Dorsolateral prefrontal cortex (tissue), 122 donors: ENCODE measurements at places on chromosomes 7 and 10. TPM values are rescaled to one million over a fixed set of nuclear protein-coding genes. Genes with fewer than 3 reads are reported as not detected.

DNA sequence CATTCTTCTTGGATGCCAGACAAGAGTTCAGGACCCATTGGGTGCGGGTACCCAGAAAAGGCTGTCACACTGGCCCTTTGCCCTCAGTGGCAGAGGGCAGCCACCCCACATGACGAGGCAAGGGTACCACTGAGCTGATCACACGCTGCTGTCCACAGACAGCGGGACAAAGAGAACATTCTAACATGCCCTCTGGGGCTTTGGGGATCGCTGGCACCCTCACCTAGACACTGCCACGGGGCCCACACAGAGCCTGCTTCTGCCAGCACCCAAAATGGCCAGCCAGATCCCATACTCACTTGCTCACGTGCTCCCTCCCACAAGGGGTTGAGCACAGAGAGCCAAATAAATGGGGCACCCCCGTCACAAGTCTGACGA is 16.7 kb upstream of the SPOCK2 start:
- no peak for DNase-seq

DNA sequence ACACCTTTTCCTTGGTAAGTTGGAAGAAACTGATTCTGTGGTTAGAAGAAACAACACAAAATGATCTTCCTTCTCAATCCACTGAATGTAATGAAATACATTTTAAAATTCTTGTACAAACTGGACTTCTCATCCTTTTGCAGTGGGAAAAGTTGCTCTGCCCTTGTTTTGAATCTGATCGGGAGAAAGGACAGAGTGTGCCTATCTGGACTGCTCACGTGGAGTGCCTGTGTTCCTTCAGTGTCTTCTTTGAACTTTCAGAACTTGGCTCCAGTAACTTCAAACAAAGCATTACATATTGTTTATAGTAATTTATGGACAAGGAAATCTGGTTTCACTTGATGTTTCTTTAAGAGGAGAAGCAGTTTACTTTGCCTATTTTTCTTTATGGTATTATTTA is 17.1 kb downstream of the SLC26A3 start:
- no peak for DNase-seq

DNA sequence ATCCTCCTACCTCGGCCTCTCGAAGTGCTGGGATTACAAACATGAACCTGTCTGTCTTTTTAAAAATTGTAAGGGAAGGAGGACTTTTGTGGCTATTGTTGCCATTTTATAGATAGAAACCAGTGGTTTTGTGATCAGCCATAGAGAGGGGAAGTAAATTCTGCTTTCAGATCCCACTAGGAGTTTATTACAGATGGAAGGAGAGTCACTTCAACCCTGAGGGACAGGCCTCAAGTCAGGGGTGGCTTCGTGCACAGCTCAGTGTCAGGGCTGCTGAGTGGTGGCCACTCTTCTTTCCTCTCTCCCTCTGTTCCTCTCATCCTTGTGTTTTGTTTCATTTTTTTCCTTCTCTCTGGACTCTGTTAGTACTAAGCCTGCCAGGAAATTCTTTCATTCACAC is 60.8 kb downstream of the OGDH start:
- no peak for DNase-seq

DNA sequence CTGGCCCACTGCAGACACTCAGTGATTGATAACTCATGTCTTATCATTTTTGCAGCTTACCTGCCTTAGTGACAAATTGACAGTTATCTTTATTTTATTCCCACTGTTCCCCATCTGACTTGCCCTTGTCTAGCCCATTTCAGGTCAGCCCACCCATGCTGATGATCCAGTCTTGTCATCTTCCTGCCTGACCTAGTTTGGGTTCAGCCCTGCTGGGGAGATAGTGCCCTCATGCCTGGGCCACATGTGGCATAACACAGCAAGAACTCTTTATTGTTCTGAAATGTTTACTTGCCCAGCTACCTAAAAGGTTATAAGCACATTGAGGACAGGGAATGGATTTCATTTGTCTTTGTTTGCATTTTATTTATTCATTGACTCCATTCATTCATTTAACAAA is 75.6 kb downstream of the ENTPD1 start:
- no peak for DNase-seq

DNA sequence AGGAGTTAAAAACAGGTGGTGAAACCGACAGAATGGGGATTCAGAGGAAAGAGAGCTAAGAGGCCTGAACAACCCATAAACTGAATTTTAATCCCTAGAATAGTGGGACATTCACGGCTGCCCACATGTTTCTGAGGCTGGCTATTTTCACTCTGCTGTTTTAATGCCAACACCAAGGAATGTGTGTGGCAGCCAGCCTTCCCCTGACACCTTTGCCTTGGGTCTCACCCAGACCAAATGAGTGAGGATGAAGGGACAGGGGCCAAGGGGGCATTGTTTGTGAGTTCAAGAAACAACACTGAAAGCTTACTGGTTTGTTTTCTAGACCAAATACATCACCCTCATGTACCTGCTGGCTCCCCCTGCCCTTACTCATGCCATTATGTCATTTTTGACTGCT is 164.3 kb downstream of the JAZF1 start:
- no peak for DNase-seq

- DNase-seq, result no peak
These were observed 35.8 kb downstream of the TAX1BP1 start for GRCh38 chr7:27775782-27776181.

DNA sequence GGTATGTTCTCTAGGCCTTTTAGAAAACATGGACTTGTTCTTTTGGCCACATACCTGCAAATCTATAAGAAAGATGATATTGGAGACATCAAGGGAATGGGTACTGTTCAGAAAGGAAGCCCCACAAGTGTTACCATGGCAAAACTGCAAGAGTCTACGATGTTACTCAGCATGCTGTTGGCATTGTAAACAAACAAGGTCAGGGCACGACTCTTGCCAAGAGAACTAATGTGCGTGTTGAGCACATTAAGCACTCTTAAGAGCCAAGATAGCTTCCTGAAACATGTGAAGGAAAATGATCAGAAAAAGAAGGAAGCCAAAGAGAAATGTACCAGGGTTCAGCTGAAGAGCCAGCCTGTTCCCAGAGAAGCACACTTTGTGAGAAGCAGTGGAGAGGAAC is 37.1 kb downstream of the SDK1 start:
- no peak for DNase-seq

DNA sequence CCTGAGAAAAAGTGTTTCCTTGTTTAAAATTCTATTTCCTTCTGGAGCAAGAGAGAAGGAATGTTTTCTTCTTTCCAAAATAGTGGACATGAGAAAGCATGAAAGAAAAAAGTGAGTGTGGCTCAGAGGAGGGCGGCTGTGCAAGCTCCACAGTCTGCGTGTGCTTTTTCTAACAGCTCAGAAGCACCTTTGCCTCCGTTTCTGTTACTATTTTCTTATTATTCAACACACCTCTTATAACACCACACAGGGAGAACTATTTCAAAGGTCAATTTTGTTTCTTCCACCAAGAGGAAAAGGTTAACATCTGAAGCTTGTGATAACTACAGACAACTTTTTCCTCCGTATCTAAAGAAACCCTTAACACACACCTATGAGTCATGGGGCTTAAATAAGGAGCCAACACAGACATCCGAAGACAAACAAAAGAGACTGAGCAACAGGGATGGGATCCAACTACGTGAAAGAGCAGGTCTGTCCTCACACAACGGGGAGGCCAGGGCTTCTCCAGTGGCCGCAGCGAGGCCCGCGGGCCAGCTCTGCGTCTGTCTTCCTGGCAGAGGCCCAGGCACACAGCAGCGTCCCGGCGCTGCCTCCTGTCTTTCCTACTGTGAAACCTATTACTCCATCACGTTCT is 36.2 kb upstream of the NCAPG2 start:
- peak; percentile 40 for DNase-seq

DNA sequence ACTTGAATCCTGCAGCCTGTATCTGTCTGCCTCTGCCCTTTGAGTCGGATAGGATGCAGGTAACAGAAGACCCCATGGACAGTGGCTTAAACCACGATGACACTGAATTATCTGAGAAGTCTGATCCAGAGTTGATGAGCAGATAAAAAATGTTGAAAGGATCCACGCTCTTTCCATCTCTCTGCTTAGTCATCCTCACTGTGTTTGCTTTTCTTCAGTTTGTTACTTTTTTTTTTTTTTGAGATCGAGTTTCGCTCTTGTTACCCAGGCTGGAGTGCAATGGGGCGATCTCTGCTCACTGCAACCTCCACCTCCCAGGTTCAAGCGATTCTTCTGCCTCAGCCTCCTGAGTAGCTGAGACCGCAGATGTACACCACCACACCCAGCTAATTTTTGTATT is 36.9 kb upstream of the GOLGA7B start:
- no peak for DNase-seq

DNA sequence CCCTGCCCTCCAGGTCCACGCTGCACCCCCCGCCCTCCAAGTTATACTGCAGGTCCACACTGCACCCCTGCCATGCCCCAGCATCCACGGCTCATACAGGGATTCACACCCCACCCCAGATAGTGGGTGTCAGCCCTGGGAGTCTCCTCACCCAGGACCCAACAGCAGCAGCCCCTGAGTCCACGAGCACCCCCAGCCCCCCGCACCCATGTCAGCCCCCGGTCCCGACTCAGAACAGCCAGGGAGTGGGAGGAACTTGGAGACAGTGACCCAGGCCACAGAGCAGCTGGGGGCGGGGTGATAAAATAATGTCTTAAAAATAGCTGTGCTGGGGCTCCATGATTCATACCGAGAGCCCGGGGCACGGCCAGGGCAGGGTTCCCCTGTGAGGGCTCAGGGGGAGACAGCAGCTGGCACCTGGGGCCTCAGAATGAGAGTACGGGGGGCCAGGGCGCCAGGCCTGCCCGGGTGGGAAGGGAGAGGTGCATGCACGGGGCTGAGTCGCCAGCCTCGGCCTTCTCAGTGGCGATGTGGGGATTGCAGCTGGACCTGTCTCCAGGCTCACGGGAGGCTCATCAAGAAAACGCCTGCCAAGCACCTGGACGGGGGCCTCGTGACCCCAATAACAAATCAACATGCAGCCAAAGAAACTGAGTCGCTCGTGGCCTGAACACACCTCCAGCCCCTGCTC is 29.8 kb downstream of the ADAP1 start:
- DNase-seq, result peak; percentile 30

- DNase-seq, result no peak
These were observed 7.6 kb upstream of the VPS37D start for GRCh38 chr7:73659983-73660382.

DNA sequence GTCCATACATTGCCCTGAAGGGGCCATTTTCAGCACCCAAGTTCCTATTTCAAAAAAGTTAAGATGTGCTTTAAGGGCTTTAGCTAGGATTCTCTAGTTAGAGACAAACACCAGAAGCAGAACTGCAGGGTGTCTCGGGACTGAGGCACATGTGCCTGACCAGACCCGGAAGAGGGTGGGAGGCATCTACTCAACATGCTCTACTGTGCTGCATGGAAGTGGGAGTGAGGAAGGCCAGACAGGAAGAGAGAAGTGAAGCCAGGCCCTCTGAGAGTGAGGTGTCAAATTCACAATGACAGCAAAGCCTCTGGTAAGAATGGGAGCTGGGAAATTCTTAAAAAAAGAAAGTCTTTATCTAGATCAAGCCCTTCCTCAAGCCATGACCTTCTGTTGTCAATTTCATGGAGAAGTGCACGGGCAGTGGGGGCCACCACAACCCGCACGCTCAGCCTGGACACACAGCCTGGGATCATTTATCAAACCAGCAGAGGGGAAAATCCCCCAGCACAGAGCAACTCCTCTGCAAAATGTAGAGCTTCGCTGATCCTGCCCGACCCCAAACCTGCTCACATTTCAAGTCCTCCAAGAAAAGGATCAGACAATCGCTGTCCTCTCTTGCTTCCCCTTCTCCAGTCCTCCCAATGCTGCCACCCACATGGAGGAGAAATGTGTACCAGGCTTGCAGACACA is 38.7 kb downstream of the PLXNA4 start:
- DNase-seq, result no peak

DNA sequence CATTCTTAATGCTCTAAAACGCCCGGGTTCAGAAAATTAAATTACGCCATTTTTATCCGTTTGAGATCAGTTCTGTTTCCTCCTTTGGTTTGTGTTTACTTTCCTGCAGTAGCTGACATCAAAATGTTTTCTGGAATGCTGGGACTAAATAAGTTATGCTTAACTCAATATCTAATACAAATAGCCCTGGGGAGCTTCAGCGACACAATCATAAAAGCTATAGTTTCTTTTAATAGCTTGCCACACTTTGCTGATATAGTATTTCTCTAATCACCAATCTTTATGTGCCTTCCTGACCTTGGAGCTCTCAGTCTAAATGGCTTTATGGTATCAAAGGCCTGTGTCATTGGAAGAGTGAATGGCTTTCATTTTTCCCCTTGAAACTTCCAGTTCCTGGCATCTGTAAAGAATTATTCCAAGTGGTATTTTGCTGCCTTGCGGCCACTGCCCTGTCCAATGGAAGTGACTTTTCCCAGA is 202.7 kb downstream of the HDAC9 start:
- no peak for DNase-seq

The PAPOLB gene
- total RNA-seq, result 0.54 TPM

The SDK1 gene
- total RNA-seq, result 8.6 TPM
